Activated CD4-positive, alpha-beta T cell treated with anti-CD3 and anti-CD28 coated beads for 24 hours (primary cell): ENCODE measurements at places on chromosomes 1 and 21.

DNA sequence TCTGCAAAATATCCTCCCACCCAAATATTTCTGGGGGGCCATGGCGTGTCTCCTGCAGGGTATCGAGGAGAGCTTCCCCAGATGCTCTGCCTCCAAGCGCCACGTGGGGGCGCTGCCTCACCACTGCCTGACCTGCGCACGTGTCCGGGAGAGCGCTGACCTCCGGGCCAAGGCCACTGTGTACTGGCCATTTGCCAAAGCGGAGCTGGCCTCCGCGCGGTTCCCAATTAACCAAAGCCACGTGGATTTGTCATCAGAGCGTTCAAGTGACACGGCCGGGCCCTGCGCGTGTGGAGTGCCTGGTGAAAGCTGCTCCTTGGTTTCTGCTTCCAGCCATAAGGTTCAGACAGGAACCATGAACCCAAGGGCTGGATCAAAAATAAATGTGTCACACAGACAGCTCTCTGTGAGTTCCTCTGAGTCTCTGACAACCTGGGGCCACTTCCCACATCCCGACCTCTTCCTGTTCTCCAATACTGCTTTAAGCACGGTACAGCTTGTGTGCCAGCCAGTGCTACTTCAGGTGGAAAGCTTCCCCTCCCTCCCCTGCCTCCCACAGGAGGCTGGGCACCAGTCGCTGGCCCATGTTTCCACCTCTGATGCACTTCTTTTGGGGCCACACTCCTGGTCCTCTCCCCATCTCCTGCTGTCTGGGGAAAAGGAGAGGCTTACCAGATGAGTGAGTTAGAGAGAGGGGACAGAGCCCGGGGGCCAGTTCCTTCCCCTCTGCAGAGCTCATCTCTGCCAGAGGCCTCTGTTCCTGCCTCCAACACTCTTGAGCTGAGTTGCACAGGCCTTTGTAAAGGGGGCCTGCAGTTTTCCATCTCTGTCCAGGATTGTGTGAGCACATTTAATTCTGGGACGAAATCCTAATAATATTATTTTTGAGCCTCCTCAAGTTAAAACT, 26.1 kb downstream of the ZP4 start:
- DNase-seq = no peak

GRCh38 chr1:222040955-222041354, 299.1 kb upstream of the DUSP10 start:
- no peak for DNase-seq

DNA sequence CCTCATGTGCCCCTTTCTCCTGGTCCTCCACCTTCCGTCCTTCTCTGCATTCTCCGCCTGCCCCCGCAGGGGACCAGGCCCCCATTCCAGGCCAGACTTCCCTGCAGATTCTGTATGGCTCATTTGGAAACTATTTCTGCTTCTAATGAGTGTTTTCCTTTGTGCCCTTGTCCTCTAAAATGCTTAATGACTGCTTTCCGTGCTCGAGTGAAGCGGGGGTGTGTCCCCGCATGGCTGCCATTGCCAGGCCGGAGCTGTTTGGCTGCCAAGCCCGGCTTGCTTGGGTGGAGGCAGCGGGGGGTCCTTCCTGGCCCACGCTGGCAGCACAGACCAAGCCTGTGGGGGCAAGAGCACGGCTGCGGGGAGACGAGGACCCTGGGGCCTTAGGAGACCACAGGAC, 299.3 kb upstream of the VAMP3 start:
- no peak for DNase-seq

DNA sequence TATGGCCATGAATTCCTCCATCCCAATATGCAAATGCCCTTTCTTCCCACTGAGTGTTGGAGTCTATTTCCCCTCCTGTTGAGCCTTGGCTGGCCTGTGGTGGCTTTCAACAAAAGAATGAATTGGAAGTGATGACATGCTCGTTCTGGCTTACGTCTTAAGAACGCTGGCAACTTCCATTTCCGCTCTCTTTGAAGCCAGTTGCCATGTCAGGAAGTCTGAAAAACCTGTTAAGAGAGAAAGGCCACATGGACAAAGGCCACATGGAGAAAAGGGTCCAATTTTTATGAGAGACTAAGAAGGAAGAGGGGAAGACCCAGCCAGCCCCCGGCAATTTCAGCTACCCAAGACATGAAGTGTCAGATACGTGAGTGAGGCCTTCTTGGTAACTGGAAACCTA, 45.6 kb upstream of the GADD45A start:
- DNase-seq = no peak

GRCh38 chr1:86913399-86913895, 479 bp downstream of the SELENOF start:
- peak; percentile 1 for DNase-seq

DNA sequence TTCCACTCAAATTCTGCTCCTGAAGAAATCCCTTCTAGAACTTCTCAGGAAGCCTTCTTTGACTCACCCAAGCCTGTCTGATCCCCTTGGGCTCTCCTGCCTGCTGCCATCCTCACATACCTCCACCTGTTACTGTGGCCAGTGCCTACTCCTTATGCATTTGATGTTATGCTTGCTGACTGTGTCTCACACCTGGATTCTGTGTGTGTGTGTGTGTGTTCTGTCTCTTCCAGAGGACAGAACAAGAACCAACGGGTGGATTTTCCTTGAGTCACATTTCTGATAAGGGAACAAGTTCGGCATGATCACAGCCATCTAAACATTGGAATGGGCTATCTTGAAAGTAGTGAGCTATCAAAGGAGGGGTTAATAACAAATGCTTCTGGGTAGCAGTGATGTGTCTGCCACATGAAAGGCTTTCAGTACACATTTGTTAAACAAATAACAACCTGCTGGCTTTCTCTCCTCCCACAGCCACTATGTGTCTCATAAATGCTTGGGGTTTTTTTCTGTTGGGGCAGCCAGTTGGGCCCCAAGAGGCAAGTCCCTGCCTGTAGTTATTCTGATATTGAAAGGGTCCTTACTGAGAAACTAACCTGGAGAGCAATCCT, 8.9 kb upstream of the GPR37L1 start:
- no peak for DNase-seq

DNA sequence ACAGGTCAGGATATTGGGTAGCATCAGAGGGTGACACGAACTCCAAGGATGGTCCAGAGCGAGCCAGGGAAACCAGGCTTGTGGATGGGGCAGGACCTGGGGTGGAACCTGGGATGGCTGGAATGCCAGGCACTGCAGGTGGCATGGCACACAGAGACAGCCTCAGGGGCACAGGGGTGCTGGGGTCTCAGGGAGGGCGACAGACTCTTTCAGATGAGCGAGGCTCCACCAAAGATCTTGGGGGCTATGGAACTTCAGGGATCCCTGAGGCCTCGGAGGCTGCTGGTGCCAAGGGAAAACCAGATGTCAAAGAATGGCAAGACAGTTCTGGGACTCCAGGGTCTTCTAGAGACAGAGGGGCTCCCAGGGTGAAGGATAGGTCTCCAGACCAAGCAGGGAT, 21.4 kb downstream of the IGFN1 start:
- no peak for DNase-seq

DNA sequence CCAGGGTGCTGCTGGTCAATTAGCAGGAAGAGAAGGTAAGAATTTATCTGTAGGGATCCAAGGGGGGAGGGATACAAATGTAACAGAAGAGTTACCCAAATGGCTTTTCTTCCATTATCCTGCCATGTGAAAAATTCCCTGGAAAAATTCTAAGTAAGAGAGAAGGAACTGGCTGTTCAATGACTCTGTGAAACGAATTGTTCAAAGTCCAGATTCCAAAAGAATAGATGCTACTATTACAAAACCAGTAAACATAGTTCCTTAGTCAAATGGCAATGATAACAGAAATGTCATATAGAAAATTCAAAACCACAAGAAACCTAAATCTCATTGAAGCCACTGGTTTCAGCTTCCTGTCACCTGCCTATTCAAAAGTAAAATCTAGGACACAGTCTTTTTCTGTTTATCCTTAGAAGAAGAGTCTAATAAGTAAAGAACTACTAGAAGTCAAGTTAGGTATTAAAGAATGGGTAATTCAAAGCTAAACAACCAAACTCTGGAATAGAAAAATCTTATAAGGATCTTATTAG, 102.6 kb downstream of the ZNF644 start:
- no peak for DNase-seq

GRCh38 chr1:159943278-159943640, 2.2 kb downstream of the IGSF9 start:
- no peak for DNase-seq

GRCh38 chr21:38772646-38773045, 33.1 kb upstream of the ETS2 start:
- DNase-seq = no peak

DNA sequence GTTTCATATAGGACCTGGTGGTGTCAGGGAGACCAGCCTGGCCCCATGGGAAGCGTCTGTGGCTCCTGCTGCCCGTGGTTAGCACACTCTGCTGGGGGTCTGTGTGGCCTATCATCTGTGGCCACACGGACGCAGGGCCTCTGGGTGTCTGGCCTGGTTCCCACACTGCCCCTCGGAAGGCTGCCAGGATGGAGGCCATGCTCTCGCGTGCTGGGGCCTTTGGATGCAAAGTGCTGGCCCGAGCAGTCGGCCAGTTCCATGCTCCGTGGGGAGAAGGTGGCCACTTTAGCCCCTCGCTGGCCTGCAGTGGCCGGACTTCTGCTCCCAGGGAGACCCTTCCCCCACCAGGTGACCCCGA, 20.8 kb upstream of the LRRC3 start:
- DNase-seq = no peak

DNA sequence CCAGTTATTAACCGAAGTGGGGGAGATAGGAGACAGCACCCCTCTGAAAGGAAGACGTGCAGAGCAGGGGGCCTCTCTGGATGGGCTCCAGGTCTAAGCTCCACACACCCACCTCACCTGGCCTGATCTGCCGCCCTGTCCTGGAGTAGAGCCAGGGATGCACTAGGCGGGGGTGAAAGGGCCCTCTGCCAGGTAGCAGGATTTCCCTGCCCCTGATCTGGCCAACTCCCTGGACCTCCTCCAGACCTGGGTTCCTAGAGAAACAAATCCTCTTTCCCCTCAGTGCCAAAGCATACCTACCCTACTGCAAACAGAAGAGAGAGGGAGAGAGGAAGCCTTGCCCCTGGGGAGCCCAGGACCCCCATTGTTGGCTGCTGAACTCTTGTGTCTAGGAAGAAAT, 2.0 kb downstream of the CRABP2 start:
- DNase-seq = no peak

DNA sequence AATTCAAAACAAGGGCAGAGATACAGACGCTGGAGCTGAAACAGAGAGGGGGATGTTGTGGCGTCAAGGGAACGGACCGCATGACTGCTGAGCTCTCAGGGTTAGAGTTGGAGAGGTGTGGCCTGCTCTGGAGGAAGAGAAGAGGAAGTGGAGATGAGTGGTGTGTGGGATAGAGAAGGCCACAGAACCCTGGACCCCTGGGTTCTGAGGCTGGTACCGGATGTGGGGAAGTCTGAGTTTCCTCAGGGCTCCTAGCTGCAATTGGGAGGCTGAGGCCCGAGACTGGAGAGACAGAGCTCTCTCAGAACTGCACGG, 1.8 kb downstream of the BCAN start:
- no peak for DNase-seq

GRCh38 chr1:98405581-98406074, 255.9 kb upstream of the SNX7 start:
- no peak for DNase-seq

GRCh38 chr1:54927472-54928240, 40.7 kb upstream of the DHCR24 start:
- DNase-seq = no peak

DNA sequence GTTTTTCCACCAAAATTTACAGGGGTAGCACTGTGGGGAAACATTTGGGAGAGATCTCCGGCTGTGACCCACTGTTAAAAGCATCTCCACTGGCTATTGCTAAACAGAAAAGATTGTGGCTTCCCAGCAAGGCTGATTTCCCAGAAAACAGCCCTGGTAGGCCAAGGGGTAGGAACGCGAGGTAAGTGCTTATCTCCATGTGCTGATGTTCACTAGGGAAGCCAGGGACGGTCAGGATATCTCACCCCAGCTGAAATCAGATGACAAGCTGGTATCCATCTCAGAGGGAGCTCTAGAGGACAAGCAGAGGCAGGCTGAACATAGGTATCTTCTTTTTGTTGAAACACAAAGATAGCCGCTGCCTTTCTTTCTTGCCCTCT, 63.6 kb downstream of the MIS18A start:
- DNase-seq = no peak

DNA sequence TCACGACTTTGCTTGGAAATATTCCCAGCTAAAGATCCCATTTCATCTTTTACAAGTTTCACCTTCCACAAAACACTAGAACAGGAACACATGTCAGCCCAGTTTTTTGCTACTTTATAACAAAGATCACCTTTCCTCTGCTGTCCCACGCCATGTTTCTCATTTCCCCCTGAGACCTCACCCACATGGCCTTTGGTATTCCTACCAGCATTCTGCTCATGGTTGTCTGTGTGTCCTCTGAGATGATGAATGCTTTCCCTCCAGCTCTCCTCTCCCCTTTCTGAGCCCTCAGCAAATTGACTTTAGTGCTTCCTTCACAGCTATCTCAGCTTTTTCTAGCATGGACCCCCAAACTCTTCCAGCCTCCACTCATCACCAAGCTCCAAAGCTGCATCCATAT, 32.3 kb upstream of the ABCG1 start:
- DNase-seq = no peak

- peak; percentile 80 for DNase-seq
Measured at GRCh38 chr1:234963180-234963903, 165.3 kb downstream of the TOMM20 start.

DNA sequence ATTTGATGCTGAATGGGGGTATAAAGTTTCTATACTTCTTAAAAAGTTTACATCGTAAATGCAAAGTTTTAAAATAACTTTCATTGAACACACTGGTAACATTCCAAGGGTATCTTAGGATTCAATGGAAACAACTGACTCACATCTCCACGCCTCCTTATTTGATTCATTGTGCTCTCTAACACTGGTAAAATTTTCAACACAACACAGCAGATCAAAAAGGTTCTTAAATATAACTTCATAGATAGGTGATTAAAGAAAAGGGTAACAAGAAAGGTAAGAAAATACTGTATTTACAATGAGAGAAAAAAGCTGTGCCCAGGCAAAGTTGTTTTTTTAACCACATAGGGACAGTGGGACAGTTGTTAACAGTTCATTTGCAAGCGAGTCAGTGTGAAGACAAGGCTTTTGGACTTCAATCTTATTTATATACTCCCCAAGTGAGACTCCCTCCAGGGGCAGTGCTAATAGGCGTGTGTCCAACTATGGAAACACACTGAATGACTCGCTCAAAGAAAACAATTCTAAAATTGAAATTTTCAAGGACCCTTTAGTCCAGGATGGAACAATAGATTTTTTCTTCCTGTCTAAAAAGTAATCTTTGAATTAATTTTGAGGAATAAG, 140.5 kb downstream of the TIAM1 start:
- no peak for DNase-seq
